ENCODE measurements at places on chromosomes 5 and 9. TPM values are rescaled to one million over a fixed set of nuclear protein-coding genes. Genes with fewer than 3 reads are reported as not detected.
A peak's percentile ranks its signal among the peaks of the same experiment; 100 is the strongest.

Gene TMEM267
- total RNA-seq = 10.2 TPM

Gene ADAM19
- total RNA-seq = 11.3 TPM

Gene KIAA0825
- 3.5 TPM for total RNA-seq

DNA sequence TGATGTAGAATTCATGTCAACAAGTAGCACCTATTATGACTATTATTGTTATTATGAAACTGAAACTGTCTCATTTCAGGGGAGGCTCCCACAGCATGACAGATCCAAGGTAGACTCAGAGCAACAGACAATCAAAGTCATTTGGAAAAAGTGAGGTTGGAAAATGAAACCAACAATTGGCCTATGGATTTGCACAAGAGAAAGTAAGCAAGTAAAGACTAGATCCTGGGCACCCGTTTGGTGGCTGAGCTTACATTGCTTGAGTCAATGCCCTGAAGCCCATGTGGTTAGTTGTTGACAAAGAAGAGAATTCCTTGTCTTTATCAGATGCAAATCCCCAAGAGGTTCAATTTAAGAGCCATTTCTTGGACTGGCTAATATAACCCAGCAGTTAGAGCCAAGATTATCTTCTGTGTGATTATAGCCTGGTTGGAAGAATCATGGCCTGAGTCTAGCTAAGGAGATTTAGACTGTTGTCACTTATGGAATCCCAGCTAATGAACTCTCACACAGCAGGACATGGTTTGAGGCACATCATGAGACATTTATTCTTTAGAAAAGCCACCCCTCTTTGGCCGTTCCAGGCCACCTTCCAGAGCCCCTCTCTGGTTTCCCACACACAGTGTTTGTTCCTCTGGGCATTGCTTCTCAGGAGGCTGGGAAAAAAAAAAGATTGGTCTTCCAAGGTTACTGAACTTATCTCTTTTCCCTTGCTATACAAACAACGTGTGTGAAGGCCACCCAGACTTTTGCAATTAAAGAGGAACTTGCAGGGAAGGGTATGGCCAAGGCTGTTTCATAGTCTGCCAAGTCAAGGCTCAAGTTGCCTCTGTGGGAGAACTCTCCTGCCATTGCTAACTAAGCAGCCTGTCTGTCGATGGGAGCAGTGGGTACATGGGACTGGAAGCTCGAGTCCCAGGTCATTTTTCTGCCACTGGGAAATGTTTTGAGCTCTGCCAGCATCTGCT, 399.5 kb downstream of the ENC1 start:
- no peak for DNase-seq

GRCh38 chr5:96195123-96195522, 233.5 kb upstream of the ELL2 start:
- DNase-seq = no peak

Gene SYNPO
- total RNA-seq = 1.5 TPM

Gene LCN9
- total RNA-seq = 0.30 TPM

DNA sequence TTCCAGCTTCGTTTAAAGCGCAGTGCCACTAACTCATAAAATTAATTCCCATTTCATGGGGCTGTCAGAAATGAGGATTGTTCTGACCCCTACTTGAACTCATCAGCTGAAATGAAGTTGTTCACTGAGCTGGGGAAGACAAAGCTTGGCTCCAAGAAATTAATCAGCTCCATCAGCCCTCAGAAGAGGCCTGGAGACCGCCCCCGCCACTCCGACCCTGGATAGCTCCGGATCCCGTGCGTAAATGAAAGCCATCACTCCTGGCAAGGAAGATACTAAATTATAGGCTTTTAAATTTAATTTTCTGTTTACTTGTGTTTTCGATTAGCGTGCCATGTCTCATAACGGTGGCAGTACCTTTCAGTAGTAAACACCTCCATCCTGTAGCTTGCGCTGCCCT, 142.8 kb upstream of the IRX2 start:
- no peak for DNase-seq

- no peak for DNase-seq
Observed at GRCh38 chr5:67334373-67334772, 137.8 kb upstream of the CD180 start.

GRCh38 chr5:78835176-78835575, 149.9 kb downstream of the ARSB start:
- DNase-seq = no peak

GRCh38 chr5:168781941-168782571, 202.9 kb upstream of the PANK3 start:
- no peak for DNase-seq

GRCh38 chr5:139495638-139496435, 13.3 kb upstream of the STING1 start:
- DNase-seq = no peak

DNA sequence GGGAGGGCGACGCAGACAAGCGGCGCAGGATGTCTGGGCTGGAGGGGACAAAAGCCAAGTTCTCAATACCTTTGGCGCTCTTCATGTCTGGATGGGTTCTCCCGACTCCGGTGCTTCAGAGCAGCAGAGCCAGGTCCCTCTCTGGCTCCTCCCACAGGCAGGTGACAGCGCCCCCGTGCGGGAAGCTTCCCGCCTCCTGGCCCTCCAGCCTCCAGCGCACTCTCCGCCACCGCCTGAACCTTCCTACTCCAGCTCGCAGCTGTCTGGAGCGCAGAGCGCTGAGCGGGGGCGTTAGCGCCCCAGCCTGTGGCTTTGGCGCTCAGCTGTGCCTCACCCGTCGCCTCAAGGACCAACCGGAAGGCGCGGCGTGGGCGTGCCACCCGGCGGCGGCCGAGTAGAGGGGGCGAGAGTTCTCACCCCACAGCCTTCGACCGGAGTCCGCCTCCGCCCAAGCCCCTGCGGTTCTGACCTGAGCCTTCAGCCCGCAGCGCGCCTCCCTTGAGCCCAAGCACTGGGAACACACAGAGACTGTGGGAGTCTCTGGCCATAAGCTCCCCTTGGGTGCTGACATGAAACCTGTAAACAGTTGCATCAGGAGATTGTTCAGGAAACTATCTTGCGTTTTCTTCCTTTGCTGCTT, at the start of gene SLCO4C1:
SLCO4C1 (minus strand) TSS at position 107 of the 640 bp plus-strand sequence; CDS start at position 85, 22 bp downstream.
- peak; percentile 83 for DNase-seq

Gene DDX4
- not detected for total RNA-seq

- DNase-seq = no peak
Observed at GRCh38 chr9:109652971-109653370, 127.0 kb upstream of the PALM2AKAP2 start.

DNA sequence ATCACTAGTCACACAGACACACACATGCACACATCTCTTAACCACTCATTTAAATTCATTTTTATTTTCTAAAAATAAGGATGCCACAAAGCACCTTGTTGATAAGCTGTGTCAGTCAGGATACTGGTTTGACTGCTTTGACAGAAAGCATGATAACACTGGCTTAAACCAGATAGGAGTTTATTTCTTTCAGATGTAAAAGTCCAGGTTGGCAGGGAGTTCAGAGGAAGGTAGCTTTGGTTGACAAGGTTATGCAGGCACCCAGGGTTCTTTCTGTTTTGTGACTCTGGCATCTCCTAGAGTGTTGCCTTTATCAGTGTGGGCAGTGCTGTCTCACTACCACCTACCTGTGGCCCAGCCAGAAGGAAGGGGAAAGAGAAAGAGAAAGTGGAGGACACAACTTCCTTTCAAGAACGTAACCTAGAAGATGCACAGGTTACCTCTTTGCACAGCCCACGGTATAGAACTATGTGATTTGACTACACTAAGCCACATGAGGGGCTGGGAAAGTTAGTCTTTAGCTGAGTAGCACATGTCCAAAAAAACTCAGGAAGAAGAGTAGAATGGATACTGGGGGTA, 334.7 kb downstream of the OSTF1 start:
- DNase-seq = no peak

DNA sequence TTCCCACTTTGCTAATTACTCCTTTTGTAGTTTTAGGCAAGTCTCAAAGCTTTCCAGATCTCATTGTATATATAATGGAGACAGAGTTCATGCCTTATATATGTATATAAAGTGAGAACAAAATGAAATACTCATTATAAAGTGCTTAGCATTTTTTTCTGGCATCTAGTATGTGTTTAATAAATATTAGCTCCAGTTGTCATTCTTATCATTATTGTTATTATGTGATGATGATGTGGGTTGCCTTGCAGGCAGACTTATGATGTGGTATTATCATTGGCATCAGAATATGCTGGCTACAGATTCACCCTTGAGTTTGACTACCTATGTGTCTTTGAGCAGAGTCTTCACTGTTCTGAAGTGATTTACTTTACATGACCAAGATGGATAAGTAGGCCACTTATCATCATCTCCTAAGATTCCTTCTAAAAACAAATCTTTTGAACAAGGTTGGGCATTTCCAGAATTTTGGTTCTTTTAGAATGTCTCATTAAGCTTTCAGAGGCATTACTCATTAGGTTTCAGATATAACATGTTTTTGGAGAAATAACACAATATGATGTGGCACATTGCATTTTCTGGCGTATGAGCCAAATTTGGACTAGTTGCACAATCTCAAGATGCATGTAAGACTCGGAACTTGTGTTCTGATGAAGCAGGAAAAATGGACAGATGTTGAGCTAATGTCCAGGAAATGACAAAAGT, 145.6 kb upstream of the TNC start:
- DNase-seq = no peak

GRCh38 chr5:55540024-55540423, 5.3 kb upstream of the PLPP1 start:
- DNase-seq = no peak

DNA sequence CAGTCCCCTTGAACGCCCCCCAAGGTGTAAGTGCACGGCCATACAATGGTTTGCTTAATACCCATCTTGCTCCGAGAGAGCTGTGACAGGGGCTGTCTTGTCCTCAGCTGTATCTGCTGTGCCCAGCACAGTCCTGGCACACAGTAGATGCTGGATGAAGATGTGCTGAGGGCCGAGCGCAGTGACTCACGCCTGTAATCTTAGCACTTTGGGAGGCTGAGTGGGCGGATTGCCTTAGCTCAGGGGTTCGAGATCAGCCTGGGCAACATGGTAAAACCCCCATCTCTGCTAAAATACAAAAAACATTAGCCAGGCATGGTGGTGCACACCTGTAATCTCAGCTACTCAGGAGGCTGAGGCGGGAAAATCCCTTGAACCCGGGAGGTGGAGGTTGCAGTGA, 53.6 kb downstream of the C9orf50 start:
- DNase-seq = no peak

- no peak for DNase-seq
Observed at GRCh38 chr5:164672931-164673694, 1167.7 kb downstream of the MAT2B start.

GRCh38 chr9:4836676-4837075, 43.9 kb downstream of the RCL1 start:
- DNase-seq = no peak

Gene APBB3
- 36.2 TPM for total RNA-seq

- DNase-seq = no peak
Observed at GRCh38 chr5:10387690-10388089, 34.2 kb downstream of the MARCHF6 start.

Gene SSNA1
- 66.4 TPM for total RNA-seq

DNA sequence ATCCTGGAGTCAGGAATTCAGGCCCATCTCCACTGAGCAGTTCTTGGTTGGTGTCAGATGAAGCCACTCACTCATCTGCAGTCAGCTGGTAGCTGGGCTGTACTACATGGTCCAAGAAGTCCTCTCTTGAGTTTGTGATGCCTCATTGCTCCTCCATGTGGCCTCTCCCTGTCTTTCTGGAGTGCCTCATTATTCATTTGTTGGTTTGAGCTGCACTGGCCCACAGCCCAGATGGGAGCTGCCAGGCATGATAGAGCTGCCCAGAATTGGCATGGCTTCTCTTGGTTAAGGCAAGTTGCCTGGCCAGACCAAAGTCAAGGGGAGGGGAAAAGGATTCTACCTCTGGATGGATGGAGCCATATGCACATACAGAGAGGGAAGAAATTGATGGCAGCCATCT, 8.0 kb downstream of the PTCD2 start:
- no peak for DNase-seq

Gene ELL2
- total RNA-seq = 4.6 TPM

Gene GRIA1
- 1.2 TPM for total RNA-seq

Gene MRPS27
- 89.7 TPM for total RNA-seq

- no peak for DNase-seq
Observed at GRCh38 chr5:966941-967340, 41.7 kb upstream of the NKD2 start.

- DNase-seq = no peak
Observed at GRCh38 chr9:113503613-113504211, 40.2 kb downstream of the RGS3 start.

GRCh38 chr5:167802755-167803431, 488.6 kb upstream of the WWC1 start:
- no peak for DNase-seq

DNA sequence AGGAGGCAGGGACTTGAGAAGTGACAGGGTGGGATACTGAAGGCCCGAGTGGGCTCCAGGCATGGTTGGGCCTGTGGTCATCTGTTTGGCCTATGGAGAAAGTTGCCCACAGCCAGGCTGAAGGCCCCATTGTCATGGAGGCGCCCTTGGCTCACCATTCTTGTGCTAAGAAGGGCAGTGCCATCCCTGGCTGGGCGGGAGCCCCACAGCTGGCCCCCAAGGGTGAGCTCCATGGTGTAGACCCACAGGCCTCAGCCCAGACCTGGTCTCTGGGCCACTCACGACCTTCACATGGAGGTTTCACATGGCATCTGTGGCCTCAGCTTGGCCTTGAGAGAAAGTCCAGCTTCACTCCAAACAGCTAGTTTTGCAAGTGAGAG, 34.3 kb upstream of the PRDM12 start:
- no peak for DNase-seq

DNA sequence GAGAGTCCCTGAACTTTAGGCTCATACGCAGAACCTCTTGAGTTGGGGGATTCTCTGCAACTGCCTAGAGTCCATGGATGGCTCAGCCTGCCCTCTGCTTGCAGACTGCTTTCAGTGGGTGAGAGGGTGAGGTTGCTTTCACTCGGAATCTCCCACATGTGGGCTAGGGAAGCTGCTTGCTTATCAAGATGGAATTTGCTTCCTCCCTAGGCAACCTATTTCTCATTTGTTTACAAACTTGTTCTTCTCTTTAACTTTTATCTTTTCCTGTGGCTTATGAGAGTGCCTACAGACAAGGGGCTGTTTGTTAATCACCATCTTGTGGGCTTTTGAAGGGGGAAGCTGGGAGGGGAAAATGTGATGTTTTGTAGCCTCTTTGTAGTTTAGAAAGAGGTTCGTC, 10.0 kb downstream of the TLE4 start:
- DNase-seq = no peak

Gene CTSV
- total RNA-seq = 7.2 TPM

DNA sequence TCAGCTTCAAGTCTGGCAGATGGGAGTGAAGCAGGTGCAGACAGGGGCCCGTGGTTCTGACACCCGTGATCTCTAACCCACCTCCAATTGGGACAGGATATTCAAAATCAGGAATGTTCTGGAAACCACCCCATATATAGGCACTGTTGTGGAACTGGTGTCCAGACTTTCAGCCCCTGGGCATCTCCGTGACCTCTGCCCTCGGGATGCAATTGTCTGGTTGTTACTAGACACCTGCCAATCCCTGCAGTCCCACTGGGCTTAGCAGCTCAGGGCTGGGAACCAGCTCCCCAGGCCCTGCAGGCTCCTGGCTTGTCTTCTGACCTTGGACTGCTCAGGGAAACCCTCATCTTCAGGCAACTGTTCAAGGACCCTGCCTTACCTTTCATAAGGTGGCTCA, 38.8 kb downstream of the NTNG2 start:
- no peak for DNase-seq

Data from neural crest cell (in vitro differentiated cells).